AG08396 (cell line): ENCODE measurements at places on chromosomes 2 and 18.

DNA sequence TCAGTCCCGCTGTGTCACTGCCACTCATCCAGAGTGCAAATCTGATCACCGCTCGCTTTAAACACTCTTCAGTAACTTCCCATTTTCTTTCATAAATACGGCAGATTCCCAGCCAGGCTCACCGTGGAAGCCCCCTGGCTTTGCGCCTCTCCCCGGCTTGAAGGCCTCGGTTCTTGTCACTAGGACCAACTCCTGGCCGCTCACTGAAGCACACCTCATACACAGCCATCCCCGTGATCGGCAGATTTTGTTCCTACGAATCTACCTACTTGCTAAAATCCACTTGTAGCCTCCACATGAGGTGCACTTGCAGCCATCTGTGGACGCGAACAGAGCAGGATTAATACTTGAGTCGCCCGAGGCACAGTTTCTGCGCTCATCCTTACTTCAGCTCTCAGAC is 462.4 kb upstream of the MYT1L start:
- DNase-seq = no peak

GRCh38 chr2:6506361-6506794 is 359.3 kb downstream of the CMPK2 start:
- DNase-seq = no peak

DNA sequence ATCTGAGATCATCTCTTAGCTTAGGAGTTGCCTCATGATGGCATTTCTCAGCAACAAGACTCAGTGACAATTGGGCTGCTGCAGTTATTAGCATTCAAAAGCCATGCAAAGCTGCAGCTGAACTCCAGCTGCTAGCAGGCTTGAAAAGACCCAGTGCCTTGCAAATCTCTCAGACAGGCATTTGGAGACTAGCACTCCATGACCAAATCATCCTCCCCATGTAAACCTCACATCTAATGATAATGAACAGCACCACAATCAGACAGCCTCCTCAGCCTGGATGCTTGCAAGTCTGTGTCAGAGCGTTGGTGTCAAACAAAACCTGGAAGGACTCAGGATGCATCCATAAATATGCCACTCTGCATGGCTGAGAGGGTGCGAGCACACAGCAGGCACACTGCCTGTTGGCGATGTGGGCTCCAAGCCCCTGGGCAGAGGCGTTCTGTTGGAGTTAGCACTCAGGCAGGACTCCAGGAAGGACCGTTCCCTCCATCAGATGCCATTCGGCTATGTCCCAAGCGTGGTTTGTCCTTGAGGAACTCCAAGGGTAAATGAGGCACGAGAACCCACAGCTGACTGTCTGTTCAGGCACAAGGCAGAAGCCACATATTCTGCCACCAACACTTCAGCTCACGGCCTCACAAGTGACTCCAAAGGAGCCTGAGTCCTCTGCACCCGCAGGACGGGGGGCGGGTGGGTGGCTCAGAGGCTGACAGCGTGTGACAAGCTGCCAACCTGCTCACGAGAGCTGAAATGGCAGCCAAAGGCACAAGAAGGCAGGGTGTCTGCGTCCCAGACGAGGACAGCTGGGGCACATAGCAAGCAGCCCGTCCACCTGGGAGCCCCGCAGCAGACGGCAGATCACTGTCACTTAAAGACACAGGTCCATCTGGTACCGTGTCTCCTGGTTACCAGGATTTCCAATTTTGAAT is 183.8 kb downstream of the MYT1L start:
- no peak for DNase-seq

- no peak for DNase-seq
Measured at GRCh38 chr2:31232586-31232985, 1.4 kb upstream of the EHD3 start.

GRCh38 chr2:42309366-42309765 is 51.7 kb downstream of the COX7A2L start:
- no peak for DNase-seq

DNA sequence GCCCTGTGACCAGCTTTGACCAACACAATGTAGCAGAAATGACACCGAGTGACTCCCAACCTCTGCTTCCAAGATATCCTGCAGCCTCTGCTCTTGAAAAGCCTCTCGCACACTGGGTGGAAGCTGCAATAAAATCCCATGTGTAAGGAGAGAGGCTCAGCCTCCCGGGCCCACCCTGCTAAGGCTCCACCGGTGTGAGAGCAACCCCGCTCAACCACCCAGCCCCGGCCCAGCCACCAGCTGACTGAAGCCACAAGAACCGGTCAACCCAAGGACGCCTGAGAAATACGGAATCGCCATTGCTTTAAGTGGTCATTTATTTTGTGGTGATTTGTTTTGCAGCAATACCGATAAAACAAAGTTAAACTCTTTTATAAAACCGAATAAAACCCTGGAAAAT is 452.8 kb upstream of the SMIM21 start:
- DNase-seq = no peak

DNA sequence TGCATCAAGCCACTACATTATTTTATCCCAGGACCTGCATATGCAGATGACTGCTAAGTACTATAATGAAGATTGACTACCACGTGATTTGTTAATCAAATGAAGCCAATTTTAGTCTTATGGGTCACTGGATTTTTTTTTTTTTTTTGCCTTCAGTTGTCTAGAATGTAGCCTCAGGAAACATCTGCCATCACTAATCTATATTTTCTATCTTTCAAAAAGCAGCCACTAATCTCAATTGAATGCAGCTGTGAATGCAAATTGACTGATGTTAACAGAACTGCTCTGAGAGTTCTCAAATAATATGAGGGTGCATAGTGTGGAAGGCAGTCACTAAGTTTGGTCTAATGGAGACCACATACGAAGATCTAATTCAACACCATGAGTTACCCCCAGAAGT is 106.3 kb downstream of the ABCA12 start:
- no peak for DNase-seq

GRCh38 chr2:111034606-111035005 is 86.1 kb upstream of the BCL2L11 start:
- no peak for DNase-seq

DNA sequence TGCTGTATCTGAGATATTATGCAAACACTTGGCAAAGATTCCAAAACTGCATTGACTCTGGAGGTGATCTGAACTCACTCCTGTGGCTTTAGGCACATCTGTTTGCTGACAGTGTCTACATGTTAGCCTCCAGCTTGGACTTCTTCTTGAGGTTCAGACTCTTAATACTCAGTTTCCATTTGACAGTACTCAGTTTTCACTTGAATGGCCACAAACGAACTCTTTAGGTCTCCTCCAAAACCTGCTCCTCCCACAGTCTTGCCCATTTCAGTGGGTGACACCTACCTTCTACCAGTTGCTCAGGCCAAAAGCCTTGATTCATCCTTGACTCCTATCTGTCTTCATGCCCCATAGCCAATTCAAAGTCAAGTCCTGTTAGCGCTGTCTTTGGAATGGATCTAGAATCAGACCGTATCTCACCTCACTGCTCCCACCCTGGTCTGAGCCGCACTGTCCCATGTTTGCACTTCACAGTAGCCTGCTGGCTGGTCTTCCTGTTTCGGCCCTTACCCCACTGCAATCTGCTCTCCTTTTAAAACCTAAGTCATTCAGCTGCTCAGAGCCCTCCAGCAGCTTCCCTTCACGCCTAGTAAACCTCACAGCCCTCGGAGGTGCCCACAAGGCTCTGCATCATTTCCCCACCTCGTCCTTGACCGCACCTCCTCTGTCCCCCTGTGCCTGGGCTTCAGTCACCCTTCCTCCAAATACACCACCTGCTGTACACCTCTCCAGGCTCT is 10.5 kb downstream of the ATG16L1 start:
- no peak for DNase-seq

DNA sequence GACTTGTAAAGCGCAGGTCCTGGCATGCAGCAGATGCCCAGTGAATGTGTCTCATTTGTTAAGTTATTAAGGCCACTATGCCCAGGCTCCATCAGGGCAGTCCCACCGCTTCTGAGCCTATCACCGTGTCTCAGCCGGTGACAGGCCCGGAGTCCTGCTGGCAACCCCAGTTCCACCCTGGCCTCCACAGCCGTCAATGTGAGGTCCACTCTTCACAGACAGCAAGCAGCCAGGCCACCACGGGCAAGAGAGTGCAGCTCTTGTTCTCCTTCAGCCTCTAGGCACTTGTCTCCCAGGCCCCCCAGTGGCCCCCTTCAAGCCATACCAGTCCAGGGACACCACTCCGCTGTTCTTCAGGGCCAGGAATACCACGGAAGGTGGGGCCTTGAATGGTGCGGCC is 22.6 kb downstream of the CFAP65 start:
- no peak for DNase-seq

- peak; percentile 70 for DNase-seq
Measured at GRCh38 chr18:23259701-23260681, 124.7 kb downstream of the CABLES1 start.

- DNase-seq = no peak
Measured at GRCh38 chr2:194539425-194539824, 1117.6 kb upstream of the SLC39A10 start.

DNA sequence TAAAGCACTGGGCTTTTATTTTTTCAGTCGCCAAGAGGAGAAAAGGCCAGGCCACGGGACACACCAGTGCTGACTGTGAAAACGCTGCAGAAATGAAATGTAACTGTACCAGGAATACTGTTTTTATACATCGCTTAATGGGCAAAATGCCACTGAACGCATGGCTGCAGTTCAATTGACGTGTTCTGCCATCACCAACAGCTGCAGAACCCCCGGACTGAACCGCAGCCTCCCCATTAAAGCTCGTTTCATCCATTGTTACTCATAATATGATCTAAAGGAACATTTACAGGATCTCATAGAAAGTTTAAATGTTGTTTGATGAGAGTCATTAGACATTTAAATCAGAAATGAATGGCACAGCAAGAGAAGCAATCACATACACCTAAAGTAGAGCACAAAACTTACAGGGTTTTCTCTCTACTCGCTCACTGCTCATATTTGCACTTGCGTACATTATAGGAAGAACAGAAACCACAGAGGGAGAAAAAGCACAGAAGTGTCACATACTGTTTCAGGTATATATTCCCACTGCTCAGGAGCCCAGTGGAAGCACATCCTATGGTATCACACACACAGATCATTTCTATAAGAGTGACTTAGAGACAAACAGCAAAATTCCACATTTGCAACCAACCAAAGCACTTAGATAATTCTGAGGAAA is 35.3 kb downstream of the TCF4 start:
- DNase-seq = no peak

DNA sequence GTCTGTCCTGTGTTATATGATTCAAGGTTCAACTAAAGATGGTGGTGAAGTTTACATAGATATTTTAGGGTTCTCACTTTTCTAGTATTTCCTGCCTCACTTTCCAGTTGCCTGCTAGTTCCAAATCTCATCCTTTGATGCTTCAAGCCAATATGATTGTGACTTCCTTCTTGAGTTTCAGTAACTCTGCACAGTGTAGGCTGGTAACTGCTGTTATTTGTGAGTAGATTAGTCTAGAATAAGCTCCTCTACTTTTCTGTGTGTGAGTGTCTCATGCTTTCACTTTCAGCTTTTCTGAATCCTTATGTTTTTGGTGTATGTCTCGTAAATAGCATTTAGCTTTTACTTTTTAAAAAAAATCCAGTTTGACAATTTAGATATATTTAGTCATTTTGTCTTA is 42.6 kb downstream of the GALNT1 start:
- DNase-seq = no peak

GRCh38 chr2:114729026-114729425 is 286.6 kb downstream of the DPP10 start:
- DNase-seq = no peak

DNA sequence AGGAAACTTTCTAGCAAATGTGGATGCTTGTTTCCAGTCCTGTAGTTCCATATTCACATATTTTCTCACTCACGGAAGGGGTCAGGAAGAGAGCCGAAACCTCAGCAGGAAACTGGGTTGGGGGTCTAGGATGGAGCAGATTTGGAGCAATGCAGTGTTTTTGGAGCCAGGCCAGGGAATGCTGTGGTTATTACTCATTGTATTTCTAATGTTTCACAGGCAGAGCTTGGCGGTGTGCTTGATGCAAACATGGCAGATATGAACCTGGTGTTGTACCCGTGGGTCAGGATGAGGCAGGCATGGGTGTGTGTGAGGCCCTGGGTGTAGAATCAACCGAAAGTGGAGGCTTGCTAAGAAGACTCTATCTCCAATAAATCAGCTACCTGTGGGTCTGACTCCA is 34.6 kb upstream of the ACKR3 start:
- DNase-seq = no peak

DNA sequence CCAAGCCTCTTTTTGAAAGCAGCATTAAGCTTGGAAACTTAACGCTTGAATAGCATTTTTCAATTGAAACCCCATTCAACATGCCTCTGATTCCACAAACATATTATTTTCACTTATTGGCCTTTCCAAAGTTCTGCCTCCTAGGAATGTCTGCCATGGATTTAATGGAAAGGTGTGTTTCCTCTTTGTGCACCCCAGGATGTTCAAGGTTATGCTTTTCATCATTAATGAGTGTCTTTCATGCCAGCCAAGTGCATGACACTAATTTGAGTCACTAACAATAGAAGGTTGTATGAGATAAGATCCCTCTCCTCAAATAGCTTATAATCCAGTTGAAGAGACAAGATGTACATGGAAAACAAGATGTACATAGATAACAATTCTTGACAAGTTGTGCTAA is 84.7 kb downstream of the ALPK2 start:
- no peak for DNase-seq

GRCh38 chr2:39938035-39938835 is 159.2 kb upstream of the THUMPD2 start:
- peak; percentile 33 for DNase-seq

GRCh38 chr2:33158482-33159003 is 211.8 kb downstream of the LTBP1 start:
- peak; percentile 49 for DNase-seq

DNA sequence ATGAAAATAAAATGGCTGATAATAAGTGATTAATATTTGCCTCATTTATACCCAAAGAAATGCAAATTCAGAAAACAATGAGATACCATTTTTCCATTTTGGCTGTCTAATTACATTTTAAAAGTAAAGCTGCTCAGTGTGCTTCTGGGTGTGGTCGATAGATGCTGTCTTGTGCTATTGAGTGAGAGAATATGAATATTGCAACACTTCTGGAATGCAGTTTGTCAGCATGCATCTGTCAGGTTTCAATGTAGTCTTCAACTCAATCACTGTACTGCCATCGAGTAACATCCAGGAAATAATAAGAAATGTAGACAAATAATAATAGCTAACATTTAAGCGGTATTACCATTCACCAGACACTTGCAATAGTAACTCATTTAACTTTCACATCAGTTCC is 3.9 kb downstream of the IL18R1 start:
- DNase-seq = no peak

GRCh38 chr2:238997137-238997390 is 149.2 kb downstream of the TWIST2 start:
- DNase-seq = no peak

GRCh38 chr2:98540536-98540935 is 67.8 kb downstream of the COA5 start:
- no peak for DNase-seq
